ENCODE measurements at places on chromosomes 3 and 15.

- DNase-seq: peak; percentile 81
These were observed at the start of gene PLAAT1 for GRCh38 chr3:193240850-193241706. Gene PLAAT1 (plus strand): TSS chr3:193241222. CDS start chr3:193255651, 14,429 bp downstream.

DNA sequence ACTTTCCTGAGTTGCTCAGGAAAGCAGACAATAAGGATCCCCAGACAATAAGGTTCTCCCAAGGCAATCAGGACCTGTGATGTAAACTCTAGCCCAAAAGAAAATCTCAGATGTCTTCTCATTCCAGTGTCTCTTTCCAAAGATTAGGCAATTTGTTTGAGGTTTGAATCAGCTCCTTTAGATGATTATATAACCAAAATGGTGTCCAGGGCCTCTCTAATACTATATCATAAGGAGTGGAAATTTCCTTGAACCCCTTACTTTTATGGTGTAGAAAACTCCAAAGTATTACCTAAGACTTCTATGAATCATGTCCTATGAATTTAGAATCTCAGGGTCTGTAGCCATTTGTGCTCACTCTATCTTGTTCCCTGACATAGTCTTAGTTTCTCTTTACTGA lies 65.9 kb downstream of the GPR176 start:
- peak; percentile 65 for DNase-seq

DNA sequence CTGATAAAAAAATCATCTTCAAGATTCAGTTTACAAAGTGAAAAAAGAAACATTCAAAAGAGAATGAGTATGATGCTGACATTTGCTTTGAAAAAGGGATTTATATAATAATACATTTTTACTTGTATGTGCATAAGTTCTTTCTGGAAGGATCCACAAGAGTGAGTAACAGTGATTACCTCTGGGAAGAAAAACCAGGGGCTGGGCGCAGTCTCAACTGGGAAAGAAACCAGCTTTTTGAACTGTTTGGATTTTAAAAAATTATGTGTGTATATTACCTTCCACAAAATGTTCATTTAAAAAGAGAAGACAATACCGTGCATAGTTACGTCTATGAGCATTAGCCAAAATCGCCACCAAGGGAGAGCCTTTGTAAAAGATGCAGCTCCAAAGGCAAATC lies 1.3 kb downstream of the CLEC3B start:
- no peak for DNase-seq

DNA sequence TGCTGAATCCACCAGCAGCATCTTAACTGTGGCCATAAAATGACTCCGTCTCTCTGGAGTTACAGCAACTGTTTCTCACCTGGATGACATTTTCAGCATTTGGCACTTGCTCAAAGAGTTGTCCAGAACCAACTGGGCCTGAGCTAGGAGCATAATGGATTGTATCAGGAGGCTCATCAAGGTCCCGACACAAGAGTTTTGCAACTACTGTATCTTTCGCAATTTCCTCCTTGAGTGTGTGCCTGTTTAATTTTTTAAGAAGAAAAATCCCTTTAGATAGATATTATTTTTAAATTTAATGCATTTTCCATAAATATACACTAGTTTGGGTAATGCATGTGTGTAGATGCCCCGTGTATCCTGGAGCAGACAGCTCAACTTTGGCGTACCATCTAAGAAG lies 44.3 kb upstream of the C3orf49 start:
- no peak for DNase-seq

DNA sequence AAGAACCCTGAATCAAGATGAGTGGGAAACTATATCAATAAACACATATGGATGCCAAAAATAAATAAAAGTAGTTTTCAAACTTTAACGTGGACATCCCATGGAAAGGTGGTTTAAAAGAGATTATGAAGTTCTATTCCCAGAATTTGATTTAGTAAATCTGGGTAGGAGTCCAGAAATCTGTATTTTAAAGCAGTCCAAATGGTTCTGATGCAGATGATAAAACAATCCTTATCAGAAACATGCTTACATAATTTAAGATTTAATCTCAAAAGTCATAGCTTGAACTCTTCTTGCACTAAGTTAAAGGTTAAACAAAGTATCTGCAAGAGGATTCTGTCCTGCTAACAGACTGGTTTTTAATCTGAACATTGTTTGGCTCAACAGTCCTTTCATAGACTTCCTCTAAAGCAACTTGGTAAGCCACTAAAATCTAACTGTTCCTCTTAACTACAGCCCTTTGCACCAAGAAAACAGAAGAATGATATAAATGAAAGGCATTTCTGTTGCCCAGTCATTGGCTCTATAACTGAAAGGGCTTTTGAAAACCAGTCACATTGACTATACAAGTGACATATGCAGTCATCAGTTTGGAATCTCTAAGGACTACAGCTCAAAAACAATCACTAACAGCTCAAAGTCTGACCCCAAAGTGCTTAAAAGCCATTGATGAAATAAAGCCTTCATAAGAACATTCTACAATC lies 23.4 kb upstream of the MAP4 start:
- DNase-seq: peak; percentile 86

DNA sequence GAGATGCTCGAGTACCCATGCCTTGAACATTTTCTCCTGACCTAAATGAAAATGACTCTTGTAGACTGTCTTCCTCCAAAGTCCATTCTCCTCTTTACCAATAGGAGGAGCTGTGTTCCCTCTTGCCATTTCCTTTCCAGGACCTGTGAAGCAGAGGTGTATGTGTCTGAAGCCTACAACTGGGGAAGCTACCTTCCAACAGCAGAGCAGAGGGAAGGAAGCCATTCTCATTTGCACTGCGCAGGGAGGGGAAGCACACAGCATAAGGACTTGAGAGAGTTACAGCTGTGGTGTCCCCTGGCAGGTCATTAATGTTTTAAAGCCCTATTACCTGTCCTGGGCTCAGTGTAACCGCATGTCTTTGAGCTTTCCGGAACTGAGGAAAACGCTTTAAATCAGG lies 38.7 kb downstream of the HSPBAP1 start:
- DNase-seq: peak; percentile 45

DNA sequence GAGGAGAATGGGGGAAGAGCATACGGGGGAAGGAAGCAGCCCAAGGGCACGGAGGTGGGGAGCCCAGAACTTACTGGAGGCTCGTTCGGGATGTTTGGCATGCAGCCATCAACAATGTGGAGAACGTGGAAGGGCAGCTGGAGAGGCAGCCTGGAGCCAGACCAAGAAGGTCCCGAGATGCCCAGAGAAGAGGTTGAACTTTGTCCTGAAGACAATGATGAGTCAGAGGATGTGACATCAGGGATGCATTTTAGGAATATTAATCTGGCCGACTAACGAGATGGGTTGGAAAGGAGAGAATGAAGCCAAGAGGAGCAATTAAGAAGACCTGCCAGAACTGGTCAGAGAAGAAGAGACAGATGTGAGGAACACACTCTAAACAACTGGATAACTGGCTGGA lies 98.2 kb downstream of the SRGAP3 start:
- DNase-seq: peak; percentile 29

- peak; percentile 92 for DNase-seq
These were observed 319.1 kb upstream of the TBL1XR1 start for GRCh38 chr3:177516158-177517011.

- peak; percentile 34 for DNase-seq
These were observed at the start of gene ISLR2 for GRCh38 chr15:74130155-74130848. Gene ISLR2 (plus strand): TSS chr15:74130586. CDS start chr15:74132755, 2,169 bp downstream.

GRCh38 chr3:23629181-23629894 lies 176.4 kb upstream of the UBE2E1 start:
- DNase-seq: peak; percentile 64

DNA sequence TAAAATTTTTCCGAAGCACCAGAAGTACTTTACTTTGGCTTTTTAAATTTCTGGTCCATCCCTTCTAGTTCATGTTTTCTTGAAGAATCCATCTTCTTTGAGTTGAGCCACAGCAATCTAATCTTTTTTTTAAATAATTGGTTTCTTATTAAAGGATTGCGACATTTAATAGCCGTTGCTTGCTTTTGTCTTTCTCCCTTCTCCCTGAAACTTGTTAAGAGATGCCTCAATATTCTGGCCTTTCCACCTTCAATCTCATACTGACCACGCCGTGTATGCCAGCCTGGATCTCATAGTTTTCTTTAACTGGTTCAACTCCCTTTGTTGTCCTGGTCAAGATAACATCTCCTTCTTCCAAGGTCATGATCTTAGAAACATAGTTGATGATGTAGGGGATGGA lies 18.4 kb upstream of the RPLP1 start:
- DNase-seq: no peak

DNA sequence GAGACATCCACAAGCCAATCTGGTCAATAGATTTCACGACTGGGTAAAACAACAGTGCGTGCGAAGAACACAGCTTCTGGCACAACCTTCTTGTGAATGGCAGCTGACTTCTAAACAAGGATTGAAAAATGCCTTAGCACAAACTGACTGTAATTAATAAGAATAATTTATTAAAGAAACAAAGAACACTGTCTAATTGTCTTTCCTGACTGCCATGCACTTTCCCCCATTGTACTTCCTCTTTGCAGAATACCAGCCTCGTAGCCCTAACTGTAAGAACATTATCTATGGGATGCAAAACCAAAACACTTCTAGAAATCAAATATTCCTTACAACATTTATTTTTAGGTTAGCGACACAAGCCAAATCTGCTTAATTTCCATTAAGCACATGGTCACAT lies 6.5 kb downstream of the FOXP1 start:
- DNase-seq: no peak

GRCh38 chr3:147412261-147412916 lies 3.2 kb downstream of the ZIC1 start:
- no peak for DNase-seq

GRCh38 chr3:169746924-169747323 lies 17.9 kb downstream of the TERC start:
- DNase-seq: no peak

- DNase-seq: peak; percentile 96
These were observed 49.4 kb downstream of the GTF2E1 start for GRCh38 chr3:120791913-120792312.

DNA sequence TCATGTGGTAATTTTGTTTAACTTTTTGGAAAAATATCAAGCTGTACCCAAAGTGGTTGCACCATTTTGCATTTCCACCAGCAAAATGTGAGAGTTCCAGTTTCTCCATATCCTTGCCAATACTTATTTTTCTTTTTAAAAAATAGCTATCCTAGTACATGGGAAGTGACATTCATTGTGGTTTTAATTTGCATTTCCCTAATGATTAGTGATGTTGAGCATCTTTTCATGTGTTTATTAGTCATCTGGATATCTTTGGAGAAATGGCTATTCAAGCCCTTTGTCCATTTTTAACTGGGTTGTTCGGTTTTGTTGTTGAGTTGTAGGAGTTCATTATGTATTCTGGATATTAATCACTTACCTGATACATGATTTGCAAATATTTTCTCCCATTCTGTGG lies 19.5 kb upstream of the TRANK1 start:
- no peak for DNase-seq

GRCh38 chr3:58206406-58207011 lies 4.3 kb downstream of the DNASE1L3 start:
- DNase-seq: peak; percentile 78

DNA sequence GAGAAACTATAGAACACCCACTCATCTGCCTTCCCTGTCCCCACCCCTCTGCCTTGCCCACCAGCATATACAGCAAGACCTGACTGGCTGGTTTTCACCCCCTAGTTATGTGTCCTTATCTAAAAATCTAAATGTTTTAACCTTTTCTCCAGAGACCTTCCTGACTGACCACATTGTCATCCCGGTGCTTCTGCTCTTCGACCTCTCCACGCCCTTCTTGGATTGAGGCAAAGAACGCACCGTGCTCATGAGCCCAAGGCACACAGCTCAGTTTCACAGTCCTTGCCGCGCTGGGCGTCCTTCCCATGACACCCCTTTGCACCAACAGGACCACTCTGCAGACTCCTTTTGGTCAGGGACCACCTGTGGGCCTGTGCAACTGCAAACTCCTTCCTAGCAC lies 62.7 kb downstream of the B3GNT5 start:
- DNase-seq: no peak

DNA sequence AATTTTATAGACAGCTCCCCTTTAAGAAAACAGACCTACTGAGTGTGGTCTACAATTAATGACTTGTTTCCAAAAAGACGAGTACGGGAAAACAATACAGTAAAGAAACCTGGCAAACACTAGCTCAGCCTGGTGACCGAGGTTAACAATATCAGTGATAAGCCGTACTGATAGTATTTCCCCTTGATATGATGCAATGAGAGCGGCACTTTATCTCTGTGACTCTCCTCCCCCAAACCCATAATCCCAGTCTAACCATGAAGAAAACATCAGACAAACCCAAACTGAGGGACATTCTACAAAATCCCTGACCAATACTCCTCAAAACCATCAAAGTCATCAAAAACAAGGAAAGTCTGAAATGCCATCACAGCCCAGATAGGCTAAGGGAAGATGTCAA lies 8.2 kb downstream of the DENND4A start:
- DNase-seq: no peak

- no peak for DNase-seq
These were observed 340.3 kb upstream of the TBC1D5 start for GRCh38 chr3:18082551-18083272.

DNA sequence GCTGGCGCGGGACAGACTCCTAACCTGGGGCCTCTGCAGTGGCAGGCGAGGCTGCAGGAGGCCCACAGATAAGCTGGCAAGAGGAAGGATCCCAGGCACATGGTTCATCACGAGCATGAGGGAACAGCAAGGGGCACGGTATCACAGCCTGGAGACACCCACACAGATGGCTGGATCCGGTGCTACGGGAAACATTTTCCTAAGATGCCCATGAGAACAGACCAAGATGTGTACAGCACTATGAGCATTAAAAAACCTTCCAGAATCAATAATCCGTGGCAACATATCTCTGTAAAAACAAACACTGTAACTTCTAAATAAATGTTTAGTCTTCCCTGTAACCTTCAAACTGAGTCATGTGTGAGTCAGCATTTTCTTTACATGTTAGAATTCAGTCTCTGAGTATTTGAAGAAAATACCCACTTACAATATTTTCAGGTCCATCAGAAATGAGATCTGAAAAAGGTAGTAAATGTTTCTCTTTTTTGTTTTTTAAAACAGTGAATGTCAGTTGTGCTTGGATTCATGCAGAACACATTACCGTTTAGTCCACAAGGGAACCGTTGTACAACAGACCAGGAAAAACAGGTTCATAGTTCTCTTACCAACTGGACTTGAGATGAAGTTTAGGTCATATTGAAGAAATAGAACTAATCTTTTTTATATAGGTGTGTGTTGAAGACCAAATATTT lies 75.9 kb downstream of the BOC start:
- peak; percentile 75 for DNase-seq

Data from fibroblast of skin of right biceps (primary cell).